Activated T-cell treated with anti-CD3 and anti-CD28 coated beads, Interleukin-2, amount 50 U/mL, for 1 hour (primary cell): ENCODE measurements at places on chromosomes 3 and 15.

- DNase-seq: no peak
Measured at GRCh38 chr3:155656466-155656865, 88.4 kb downstream of the PLCH1 start.

DNA sequence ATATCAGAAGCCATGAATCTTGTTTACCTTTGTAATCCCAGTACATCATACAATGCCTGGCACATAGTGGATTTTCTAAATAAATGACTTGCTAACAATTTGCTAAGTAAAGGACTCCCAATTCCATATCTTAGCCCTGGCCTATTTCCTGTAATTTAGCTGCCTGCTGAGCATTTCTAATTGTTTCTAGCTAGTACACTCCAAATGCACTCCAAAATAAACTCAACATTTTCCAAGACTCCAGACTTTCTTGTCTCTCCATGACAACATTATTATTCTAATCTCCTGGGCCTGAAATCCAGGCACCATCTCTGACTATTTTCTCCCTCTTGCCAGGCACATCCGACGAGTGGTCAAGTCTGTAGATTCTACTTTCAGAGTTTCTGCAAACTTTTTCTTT is 773.5 kb downstream of the SQOR start:
- no peak for DNase-seq

GRCh38 chr3:77065750-77066149 is 25.9 kb downstream of the ROBO2 start:
- DNase-seq: no peak

- DNase-seq: no peak
Measured at GRCh38 chr15:38860253-38860652, 295.6 kb upstream of the RASGRP1 start.

GRCh38 chr3:139674571-139675260 is 3.1 kb downstream of the NMNAT3 start:
- DNase-seq: no peak

DNA sequence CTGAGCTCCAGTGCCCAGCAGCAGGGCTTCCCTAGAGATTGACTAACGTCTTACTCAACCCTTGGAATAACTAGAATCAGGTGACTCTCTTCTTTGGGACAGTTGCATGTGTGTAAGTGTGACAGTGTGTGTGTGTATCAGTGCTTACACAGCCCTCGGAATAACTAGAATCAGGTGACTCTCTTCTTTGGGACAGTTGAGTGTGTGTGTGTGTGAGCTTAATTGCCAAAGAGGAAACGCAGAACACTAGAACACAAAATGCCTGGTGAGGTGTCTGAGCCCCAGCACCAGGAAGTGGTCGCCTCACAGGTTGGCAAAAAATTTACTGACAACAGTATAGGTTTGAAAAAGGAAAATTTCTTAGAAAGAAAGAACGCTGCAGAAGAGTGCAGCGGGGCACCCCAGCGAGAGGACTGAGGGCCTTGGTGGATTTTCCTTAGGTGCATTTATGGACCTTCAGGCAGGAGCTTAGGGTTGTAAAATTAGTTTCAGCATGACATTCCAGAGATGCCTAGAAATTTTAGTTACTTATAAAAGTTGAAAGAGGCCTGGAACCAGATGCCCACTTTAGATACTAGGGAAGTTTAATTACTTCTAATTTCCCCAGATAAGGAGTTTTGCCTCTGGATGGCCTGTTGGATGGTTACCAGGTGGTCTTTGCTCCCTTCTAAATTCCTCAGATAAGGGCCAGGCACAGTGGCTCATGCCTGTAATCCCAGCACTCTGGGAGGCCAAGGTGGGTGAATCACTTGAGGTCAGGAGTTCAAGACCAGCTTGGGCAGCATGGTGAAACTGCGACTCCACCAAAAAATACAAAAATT is 3.7 kb upstream of the WDR82 start:
- peak; percentile 39 for DNase-seq
